ENCODE measurements at places on chromosomes 16 and 17.

GRCh38 chr17:73683771-73684170, 39.5 kb upstream of the SDK2 start:
- no peak for DNase-seq

GRCh38 chr16:86748652-86749051, 170.3 kb downstream of the FOXL1 start:
- no peak for DNase-seq

- DNase-seq: no peak
Observed at GRCh38 chr17:50465635-50466034, 3.0 kb downstream of the CHAD start.

DNA sequence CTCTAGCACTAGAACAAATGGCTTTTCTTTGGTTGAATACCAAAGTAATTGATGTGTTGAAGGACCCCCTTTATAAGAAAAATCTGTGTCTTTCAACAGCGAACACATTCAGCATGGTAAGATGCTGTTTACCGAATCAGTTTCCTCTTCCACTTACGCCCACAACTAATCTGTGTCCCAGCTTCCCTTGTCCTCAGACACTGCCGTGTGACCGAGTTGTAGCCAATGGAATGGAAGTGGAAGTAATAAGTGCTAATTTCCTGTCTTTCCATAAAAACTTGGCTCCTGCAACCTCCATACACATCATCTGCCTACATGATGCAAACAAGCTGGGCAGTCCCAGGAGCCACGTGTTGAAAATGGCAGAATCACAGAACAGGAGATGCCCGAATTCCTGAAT, 10.4 kb downstream of the CDIPT start:
- DNase-seq: no peak

Measured in NCI-H1105 treated with DMSO at 0.1 percent for 48 hours (cell line).